ENCODE measurements at places on chromosomes 7 and 10. TPM values are rescaled to one million over a fixed set of nuclear protein-coding genes. Genes with fewer than 3 reads are reported as not detected.

PRSS37 gene
- total RNA-seq, result not detected

DNA sequence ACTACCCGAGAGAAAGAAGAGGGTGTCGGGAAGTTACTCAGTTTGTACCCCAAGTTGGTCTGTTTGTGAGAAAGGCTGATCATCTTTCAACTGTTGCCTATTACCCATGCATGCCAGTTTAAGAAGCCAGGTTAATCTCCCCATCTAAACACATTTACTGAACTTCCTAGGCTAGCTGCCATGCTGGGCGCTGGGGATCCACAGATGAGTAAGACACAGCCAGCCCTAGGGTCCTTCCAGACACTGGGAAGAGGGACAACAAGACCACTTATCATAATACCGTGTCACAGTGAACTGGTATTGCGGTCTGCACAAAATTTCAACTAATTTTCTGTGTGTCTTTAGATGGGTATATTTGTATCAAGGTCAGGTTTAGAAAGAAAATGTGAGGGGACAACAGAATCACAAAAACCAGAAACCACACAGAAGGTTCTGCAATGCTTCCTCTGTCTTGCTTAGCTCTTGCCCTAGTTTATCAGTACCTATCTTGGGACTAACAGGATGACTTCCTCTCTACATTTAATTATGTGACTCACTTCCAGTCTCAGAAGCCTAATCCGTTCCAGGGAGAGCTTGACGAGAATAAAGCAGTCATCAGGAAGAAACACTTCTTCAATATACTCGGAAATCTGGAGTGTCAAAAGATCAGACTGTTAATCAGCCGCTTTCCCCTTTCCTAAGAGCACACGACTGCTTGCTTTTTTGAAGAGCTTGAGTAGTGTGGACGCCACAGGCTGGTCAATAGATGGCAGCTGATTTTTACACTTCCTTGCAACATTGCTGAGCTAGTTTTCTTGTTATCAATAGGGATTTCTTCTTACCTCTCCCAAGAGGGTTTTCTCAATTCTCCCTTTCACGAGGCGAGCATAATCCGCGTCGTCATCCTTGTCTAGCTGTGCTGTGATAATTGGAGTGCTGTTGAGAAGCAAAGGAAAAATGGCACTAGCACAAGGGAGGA, 45.7 kb downstream of the POLR3A start:
- DNase-seq, result no peak

DNA sequence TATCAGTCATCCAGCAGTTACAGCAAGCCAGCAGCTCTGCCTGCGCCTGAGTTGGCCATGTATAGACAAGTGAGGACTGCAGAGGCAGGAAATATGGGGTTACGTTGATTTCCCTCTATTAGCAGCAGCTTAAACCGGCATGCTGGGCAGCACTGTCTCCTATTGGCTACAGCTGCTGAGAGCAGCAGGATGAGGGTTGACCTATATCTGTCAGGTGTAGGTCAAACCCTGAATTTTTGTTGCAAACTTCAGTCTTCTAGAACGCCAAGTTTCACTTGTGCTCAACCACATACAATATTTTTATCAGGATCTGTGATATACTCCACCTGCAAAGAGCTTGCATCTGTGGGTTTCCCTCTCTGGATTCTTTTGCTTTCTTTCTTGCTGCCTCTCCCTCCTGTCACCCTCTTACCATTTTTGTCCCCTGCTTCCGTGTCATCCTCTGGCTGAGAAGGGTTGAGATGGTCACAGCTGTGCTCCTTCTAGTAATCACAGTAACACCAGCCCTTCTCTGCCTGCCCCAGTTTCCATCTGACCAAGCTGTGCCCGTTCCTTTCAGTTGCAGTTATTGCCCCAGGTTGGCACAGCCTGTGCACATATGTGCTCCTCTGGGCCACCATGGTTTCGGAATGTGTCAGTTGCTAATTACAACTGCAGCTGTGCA, 23.8 kb upstream of the GLCCI1 start:
- peak; percentile 37 for DNase-seq

DNA sequence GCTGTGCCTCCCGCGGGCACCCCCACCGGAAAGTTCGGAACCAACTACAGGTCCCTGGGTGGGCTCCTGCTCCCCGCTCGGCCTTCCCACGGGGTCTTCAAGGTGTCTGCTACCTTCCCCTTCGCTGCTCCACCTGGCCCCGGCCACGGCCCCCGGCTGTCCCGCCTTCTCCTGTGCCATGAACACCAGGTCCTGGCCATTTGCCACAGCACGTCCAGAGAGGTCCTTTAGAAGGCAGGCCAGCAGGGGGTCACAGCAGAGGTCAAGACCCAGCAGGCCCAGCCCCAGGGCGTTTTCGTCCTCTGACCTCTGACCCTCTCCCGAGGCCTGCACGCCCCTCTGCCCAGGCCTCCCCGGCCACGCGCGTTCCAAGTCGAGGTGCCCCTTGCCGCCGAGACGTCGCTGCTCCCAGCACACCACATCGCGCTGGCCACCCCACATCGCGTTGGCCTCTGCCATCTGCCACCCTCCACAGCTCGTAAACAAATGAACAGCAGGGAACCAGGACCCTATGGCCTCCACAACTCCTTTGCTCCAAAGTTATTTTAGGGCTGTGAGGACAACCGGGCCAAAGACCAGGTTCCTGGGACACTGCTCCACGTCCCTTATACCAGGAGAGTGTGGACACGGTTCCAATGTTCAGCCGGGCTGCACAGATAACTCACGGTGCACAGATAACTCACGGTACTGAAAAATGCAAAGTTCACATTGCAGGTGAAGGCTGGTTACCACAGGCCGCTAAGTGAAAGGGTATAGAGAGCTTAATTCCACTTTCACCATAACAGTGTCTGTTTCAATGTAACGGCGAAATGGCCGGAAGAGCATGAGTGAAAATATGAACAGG, 74.3 kb downstream of the CFAP46 start:
- DNase-seq, result no peak

DNA sequence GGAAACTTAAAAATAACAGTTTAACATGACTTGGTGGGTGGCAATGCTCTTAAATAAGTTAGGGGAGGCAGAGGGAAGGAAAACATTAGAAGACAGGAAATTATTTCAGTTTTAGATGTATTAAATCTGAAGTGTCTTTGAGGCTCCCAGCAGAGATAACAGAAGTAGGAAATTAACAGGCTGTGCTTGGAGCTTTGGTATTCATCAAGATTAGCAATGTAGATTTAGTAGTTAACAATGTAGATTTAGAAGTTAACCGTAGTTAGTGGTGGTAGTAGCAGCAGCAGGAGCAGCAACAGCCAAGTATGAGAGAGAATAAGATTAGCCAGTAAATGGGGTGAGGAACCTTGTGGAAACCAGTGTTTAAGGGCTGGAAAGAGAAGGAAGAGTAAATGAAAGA, 48.7 kb upstream of the UBN2 start:
- no peak for DNase-seq
